ENCODE measurements at places on chromosomes 2 and 18.

- no peak for DNase-seq
Measured at GRCh38 chr2:191362841-191363240, 117.6 kb downstream of the MYO1B start.

- no peak for DNase-seq
Measured at GRCh38 chr2:222134654-222135053, 164.1 kb downstream of the PAX3 start.

- no peak for DNase-seq
Measured at GRCh38 chr2:85868822-85869221, 20.0 kb downstream of the ST3GAL5 start.

DNA sequence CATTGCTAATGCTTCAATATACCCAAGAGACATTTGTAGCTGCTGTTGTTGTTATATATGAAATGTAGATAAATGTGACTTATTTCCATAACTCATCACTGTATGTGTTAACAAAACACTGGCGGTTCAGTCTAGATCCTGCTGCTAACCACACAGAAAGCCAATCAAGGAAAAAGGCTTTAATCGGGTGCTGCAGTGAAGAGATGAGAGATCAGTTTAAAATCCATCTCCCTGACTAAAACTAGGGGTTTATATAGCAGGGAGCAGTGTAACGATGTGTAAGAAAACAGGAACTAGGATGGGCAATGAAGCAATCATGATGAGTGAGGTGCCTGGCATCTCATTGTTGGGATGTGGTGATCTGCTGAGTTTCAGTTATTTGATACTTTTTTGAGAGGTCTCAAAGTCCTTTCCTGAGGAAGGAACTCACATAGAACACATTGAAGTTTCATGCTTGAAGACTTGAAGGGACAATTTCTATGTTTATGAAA is 677.7 kb upstream of the CDH7 start:
- DNase-seq = no peak

GRCh38 chr2:168624028-168624427 is 168.0 kb downstream of the CERS6 start:
- no peak for DNase-seq

- no peak for DNase-seq
Measured at GRCh38 chr18:44691148-44691925, 10.6 kb downstream of the SETBP1 start.

- peak; percentile 28 for DNase-seq
Measured at GRCh38 chr2:12325806-12326205, 390.9 kb upstream of the TRIB2 start.

DNA sequence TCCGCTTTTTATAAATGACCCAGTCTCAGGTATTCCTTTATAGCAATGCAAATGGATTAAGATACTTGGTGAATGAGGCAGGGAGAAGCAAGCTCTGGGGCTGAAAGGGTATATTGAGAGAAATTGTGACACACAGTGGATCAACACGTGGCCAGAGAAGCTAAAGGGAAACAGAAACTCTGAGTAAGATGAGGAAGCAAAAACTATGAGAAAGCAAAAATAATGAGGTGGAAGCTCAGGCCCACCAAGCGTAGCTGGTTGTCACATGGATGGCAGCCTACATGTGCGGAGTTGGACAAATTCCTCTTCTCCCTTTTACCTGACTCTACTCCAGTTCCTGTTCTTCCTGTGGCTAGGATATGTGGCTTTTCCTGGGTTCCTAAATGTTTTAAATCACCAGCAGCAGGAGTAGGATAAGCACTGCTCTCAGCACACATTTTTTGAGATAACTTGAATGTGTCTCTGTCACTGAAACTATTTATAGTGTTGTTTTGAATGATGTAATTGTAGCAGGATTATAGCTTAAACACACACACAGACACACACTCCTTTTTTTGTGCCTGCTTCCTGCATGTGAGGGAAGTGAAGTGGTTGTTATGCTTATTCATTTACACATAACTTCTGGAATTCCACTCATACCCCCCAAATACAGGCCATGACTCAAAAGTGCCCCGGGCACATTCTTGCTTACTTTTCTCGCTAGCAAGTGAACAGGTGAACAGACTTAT is 30.1 kb upstream of the EPC2 start:
- DNase-seq = no peak

GRCh38 chr2:55229221-55229620 is 2.9 kb downstream of the CLHC1 start:
- no peak for DNase-seq

DNA sequence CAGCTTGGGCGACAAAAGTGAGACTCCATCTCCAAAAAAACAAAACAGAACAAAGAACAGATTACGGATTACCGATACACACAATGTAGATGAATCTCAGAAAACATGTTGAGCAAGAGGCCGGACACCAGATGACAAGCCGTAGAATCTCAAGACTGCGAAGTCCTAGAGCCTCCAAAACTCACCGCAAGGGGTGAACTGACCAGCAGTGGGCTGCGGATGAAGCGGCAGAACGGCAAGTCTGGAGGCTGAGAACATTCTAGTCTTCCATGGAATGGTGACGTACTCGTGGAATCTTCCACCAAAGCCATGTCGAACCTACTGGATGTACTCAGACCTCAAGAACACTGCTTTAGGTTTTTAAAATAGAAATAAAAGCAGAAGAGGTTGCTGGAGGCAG is 198.8 kb downstream of the NDUFA10 start:
- no peak for DNase-seq

DNA sequence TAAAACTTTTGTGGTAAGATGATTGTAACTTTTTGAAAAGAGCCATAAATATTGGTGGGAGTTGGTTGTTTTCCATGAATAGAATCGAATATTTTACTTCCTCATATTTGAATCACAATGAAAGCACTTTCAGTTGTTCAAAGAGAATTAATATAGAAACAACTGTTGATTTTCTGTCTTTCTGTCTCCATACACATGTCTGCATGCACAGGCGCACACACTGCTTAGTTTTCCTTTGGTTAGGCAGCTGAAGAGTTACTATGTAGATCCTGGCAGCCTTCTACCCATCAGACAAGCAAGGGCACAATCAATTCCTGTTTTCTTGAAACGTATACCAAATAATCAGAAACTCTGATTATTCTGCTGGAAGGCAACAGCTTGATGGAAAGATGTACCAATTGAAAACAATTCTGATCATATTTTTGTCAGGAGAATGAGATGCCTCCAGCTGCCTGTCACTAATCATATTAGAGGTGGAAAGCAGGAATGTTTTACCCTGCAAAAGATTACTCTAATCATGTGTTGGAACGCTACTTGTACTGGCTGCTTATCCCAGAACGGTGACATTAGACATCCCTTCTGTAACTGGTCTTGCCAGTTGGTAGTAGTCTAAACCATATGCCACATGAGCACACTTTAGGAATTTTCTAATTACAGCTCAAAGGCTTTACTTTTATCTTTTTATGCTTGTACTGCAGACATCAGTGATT is 24.0 kb downstream of the SPATS2L start:
- DNase-seq = no peak

DNA sequence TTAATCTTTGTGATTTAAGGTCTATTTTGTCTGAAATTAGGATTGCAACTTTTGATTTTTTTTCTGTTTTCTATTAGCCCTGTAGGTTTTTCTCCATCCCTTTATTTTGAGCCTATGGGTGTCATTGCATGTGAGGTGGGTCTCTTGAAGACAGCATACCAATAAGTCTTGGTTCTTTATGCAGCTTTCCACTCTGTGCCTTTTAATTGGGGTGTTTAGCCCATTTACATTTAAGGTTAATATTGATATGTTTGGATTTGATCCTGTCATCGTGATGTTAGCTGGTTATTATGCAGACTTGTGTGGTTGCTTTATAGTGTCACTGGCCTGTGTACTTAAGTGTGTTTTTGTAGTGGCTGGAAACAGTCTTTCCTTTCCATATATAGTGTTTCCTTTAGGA is 17.7 kb downstream of the EHBP1 start:
- DNase-seq = no peak

DNA sequence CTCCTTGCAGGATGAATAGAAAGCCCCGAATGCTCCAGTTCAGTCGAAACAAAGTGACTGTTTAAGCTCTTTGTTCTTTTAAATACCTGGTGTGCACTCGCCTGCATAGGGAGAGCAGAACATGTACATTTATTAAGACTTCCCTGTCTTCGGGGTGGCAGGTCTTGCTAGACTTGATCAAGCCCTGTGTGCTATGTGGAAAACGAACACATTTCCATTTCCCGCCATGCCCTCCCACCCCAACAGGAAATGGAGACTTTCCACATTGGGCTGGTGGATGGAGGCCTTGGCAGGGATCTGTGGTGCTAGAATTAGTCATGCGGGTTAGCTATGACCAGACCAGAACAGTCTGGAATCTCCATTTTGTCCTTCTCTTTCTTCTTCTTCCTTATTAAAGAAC is 321.0 kb upstream of the THSD7B start:
- no peak for DNase-seq

GRCh38 chr18:3281456-3282400 is 19.8 kb downstream of the MYL12B start:
- DNase-seq = peak; percentile 85

DNA sequence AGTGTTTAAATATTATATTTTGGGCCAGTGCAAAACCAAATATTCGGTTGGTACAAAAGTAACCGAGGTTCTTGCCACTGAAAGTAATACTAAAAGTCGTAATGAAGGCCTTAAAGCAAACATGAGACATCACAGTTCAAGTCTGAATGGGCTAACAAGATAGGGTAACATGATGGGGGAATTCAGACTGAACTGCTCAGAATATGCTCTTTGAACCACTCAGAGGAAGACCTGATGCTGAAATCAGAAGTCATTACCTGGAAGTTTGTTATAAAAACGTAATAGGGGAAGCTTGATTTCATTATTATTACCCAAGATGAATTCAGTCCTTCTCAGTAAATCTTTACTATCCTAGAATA is 26.6 kb downstream of the CDKL4 start:
- DNase-seq = no peak

- DNase-seq = peak; percentile 63
Measured at GRCh38 chr18:5237083-5237722, 40.1 kb upstream of the AKAIN1 start.

GRCh38 chr2:236536727-236537398 is 32.8 kb upstream of the ACKR3 start:
- no peak for DNase-seq

DNA sequence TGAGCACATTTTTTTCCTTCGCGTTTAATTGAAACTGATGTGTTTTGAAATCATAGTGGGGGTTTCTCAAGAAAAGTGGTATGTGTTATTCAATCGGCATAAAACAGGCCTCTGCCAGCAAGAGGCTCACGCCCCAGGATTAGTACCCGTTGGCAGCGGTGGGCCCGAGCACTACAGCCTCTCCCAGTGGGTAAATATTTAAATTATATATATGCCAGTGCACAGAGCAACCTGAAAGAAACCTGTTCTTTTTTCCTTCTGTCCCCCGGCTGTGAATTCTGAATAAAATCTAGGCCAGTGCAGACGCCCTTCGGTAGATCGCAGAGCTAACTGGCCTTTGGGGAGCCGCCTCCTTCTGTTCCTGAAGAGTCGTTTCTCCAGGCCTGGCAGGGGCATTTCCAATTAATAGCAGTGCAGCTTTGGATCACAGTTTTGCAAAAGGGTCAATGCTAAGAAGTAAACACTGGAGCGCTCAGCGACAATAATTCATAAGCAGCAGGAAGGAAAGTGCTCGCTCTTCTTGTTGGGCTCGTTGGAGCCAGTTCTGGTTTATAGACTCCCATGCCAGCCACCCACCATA is 202.8 kb upstream of the SALL3 start:
- no peak for DNase-seq

DNA sequence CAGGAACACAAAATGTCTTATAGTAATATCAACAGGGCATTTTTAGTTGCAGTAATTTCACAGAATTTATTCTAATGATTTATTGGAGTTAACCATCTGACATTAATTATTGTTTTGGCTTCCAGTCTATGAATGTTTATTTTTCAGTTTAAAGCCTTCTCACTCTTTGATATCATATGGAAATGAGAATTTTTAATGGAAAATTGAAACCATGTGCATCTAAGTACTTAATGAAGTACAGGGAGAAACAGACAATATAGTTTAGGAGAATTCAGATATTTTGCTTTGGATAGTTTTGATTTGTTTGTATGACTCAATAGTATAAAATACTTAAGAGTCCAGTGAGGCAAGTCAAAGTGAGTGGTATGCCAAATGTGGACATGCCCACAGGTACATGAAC is 126.1 kb downstream of the OLA1 start:
- DNase-seq = no peak

GRCh38 chr2:23691106-23691470 is 235.8 kb downstream of the ATAD2B start:
- DNase-seq = no peak

DNA sequence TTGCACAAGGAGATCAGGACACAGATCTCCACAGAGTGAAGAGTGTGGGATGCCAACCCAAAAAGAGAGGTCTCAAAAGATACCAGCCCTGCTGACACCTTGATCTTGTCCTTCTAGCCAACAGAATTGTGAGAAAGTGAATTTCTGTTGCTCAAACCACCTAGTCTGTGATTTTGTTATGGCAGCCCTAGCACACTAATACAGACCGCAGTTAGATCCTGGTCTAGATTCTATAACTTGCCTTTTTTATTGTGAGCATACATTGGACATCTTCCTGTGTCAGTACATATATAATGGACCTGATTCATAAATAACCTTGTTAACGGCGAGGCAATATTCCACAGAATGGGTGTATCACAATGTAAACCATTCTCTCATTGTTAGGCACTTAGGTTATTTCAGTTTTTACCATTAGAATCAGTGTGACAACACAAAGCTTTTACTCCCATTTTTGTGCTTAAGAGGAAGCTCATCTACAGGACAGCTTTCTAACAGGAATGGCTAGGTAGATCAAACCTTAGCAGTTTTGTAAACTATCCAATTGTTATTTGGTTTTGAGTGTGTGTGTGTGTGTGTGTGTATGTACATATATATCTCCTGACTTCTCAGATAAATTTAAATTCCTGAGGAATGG is 89.0 kb downstream of the ACSL3 start:
- DNase-seq = no peak

GRCh38 chr2:111936881-111937280 is 38.5 kb downstream of the MERTK start:
- DNase-seq = no peak
